ENCODE measurements at places on chromosomes 7 and 10.

DNA sequence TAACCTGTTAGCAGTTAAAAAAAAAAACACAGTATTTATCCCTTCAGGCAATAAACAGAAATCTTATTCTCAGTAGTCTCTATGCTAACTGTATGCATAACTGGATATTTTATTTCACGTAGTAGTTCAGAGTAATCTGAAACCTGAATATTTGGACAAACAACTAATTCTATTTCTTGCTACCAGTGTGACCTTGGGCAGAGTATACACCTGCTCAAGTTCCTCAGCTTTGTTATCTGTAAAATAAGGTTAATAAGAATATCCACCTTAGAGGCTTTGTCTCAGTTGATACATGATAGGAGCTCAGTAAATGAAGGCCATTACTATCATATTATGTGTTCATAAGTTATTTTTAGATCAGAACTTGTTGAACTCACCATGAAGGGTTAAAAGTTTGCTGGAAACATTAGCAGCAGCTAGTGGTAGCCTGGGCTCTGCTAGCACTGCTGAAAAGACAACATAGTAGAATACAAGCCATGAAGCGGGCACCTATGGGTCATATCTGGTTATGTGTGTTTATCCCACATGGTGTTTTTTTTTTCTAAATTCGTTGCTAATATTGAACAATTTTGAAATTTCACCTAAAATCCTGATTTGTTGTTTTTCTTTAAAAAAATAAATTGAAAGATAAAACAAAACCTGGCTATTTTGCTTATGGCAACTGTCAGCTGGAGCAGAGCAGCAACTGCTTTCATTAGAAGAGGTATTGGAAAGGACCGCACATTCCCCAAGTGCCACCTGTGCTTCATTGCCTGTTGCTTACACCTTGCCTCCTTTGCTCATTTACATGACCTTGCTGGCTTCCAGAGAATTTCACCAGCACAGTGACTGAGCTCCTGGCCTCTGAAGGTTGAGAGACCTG, 303.0 kb downstream of the PRKG1 start:
- no peak for DNase-seq

DNA sequence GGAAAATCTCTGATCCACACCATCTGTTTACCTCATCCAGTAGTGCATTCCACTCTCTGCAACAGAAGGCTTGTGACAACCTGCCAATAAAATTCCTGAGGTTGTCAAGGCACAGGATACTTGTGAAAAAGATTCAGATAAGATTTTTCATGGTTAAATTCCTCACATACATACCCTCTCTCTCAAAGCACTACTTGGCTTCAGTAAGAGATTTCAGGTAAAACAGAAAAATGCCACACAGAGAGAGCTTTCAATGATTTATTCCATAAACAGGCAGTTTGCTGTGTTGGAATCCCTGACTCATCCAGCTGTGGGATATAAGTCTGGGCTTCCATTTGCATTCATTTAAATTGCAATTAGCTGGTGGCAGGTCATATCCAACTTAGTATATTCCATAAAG, 99.7 kb upstream of the CAV2 start:
- no peak for DNase-seq

DNA sequence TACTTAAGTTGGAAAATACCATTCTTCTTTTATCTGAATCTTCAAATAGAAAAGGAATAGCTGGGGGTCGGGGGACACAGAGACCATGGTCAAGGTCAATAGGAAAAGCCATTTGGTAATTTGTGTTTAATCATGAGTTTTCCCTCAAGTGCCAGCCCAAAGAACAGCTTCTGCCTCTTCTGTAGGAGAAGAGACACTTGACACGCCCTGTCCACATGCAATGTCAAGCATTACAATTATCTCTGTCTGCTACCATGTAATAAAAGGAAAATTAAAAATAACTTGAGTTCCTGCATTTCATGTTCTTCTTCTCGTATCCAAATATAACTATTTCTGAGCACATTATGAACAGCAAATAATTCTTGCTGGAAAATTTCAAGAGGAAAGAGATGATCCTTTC, 241.7 kb downstream of the IPMK start:
- no peak for DNase-seq

- DNase-seq = no peak
These were observed 29.0 kb upstream of the GNAT3 start for GRCh38 chr7:80540836-80541235.

GRCh38 chr7:46568420-46569132, 647.5 kb upstream of the IGFBP3 start:
- no peak for DNase-seq

- DNase-seq = no peak
These were observed 19.5 kb downstream of the MTPN start for GRCh38 chr7:135957627-135958026.

All from effector memory CD4-positive, alpha-beta T cell (primary cell).